ENCODE measurements at places on chromosomes 13 and 19.
A peak's percentile ranks its signal among the peaks of the same experiment; 100 is the strongest.

DNA sequence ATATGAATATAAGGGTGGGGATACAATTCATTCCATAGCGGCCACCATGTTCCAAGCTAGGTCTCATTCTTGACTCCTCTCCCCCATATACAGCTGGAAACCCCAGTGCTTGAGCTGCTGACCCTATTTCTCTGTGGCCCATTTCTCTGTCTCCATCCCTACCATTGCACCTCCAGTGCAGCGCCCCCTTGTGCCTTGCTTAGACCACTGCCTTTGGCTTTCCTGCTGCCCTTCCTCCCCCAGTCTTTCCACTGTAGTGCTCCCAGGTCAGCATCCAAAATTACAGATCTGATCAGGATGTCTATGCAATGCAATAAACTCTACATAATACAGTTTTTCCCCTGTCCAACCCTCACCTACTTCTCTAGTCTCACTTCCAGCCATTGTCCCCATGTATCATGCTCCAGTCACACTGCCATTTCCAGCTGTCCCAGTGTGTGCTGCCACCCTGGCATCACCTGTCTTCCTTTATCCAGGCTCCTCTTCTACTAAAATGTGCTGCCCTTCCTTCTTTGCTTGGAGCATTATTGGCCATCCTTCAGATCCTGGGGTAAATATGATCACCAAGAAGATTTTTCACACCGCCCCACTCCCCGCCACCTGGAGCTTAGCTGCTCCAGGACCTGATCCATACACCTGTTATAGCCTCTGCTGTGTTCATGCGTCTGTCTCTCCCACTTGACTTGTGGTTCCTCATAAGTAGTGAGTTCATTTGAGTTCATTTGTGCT is 199.4 kb upstream of the IPO5 start:
- no peak for DNase-seq

- DNase-seq, result peak; percentile 79
These were observed 744 bp upstream of the POU2F2 start for GRCh38 chr19:42132851-42133528.

- DNase-seq, result no peak
These were observed 40.5 kb downstream of the TEX26 start for GRCh38 chr13:30972888-30973377.

DNA sequence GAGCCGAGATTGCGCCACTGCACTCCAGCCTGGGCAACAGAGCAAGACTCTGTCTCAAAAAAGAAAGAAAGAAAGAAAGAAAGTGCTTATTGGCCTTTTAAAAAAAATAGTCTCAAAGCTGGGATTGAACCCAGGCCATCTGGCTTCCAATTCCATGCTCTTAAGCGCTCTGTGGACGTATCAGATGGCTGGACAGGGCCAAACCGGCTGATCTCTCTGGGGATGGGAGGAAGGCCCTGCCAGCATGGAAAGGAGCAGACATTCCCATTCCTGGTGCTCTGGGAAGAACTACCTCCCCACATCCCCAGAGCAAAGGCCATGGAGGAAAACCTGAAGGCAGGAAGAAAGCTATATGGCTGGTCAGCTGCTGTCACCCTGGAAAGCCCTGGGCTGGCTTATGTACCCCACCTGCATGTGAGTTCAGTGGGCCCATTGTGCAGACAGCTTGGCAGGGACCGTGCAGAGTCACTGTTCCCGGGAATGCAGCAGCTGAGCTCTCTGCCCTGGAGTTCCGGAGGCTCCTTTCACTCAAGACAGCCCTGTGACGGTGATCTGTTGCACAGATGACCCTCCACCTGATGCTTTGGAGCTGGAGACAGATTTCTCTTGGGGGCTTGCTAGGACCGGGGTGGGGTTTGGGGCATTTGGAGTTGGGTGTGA is 84.3 kb downstream of the SIPA1L3 start:
- DNase-seq, result no peak

- DNase-seq, result no peak
These were observed 403.4 kb downstream of the KLF5 start for GRCh38 chr13:73462241-73462640.

DNA sequence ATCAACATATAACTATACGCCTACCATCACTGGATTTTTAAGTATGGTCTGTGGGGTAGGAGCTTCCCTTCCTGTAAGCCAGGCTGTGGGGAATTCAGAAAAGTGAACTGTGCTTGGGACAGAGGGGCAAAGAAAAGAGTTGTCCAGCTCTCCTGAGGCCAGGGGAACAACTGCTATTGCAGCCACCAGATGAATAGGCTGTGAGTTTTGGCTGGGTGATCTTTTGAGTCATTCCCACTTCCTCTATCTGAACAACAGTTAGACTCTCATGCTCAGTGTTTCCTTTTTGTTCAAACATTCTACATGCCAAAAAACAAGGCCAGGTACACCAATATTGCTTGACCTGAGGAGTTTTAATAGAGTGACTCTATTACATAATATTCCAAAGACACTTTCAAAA is 426.2 kb upstream of the DACH1 start:
- no peak for DNase-seq

GRCh38 chr13:20332361-20333096 is 100.4 kb upstream of the GJB6 start:
- DNase-seq, result no peak

DNA sequence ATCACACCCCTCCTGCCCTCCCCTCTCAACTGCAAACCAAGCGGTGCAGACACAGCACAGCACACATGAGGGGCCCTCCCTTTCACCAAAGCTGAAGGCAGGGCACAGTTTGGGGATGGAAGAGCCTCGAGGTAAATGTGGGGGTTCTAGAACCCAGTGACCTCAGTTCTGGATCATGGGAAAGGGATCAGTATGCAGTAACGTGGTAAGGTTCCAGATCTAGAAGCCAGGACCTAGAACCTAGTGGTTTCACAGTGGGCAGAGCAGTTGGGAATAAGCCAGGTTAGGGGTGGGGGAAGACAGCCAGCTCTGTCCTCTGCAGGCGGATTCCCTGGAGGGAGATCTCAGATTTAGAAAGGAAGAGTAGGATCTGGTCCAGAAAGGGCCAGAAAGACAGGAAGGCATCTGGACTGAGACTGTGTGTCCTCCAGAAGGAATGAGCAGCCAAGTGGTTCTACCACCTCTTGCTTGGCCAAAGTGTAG is 3.1 kb downstream of the FTL start:
- DNase-seq, result no peak

- DNase-seq, result no peak
These were observed 165.9 kb downstream of the TEX29 start for GRCh38 chr13:111486331-111486730.

DNA sequence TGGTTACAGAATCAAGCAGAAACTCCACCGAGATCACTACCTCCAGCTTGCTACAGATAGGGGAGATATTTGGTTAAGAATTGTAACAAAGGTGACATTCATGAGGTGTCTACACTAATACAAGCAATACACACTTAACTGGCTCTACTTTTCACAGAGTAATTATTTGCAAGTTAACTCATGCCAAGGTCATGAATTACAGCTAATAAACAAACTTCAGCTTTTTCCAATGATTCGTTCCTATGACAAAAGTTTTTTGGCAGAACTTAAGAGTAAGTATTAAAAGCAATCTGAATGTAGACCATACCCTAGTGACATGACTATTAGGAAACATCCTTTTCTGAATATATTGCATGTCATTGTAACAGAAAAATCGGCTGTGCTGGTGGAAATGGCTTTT is 72.1 kb downstream of the LHFPL6 start:
- DNase-seq, result no peak

- no peak for DNase-seq
These were observed 26.2 kb downstream of the TMEM161A start for GRCh38 chr19:19111967-19112580.

DNA sequence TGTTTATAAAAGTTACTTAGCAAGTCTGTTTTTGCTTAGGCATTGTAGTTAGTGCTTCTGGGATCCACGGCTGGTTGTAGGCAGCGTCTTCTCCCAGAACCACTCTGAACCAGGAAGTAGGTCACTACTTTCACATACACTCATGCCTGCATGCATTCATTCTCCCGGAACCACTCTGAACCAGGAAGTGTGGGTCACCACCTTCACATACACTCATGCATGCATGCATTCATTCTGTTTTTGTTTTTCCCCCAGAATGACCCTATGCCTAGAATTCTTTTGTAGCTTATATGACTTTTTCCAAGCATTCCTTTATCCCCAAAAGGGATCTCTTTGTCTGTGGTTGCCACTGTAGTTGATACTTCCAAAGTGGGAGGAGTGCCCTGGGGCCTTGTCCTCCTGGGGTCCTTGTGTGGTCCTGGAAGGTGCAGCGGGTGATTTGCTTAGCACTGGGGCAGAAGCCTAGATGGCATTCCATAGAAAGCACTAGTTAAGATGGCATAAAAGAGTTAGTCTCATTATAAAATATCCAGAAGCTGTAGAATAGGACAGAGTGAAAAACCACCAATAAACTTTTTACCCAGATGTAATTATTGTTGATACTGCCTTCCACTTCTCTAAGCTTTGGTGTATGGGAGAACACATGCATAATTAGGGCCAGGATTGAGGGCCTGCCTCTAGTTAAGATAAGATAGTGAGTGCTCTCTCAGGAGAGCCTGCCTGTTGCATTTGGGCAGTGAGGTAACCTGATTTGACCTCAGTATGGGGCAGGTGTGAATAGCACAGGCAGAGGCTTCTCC is 68.6 kb upstream of the TEX29 start:
- DNase-seq, result no peak

- DNase-seq, result peak; percentile 78
These were observed 34.2 kb upstream of the PNMA8B start for GRCh38 chr19:46529622-46530451.

GRCh38 chr13:93726173-93726957 is 499.8 kb downstream of the GPC6 start:
- no peak for DNase-seq

DNA sequence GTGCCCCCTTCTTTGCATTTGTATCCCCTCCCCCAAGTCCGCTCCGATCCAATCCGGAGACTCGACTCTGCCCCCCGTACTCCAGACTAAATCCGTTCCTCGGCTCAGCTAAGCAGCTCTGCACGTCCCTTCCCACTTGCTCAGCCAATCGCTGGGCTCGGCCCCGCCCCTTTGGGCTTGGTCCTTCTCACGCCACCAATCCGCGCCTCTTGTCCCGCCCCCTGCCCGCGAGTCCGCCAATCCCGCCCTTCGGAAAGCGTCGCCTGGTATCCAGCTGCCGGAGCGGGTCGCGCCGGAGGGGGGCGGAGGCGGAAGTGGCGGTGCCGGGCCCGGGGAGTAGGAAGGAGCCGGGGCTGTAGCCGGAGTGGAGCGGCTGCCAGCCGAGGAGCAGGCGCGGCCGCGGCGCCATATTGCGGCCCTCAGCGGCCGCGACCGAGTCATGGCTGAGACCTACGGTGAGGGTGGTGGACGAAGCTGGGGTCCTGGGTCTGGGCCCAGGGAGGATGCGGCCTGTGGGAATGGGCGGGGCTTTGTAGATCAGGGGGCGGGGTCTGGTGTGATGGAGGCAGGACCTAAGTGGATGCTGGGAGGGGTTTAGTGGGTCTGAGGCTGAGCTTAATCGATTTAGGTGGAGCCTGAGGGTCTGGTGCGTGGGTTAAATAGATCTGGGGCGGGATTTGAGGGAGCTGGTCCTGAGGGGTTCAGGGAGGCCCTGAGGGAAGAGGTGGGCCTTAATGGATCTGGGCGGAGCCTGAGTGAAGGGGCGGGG is at the start of gene RAB4B:
RAB4B (plus strand) TSS at position 311 of the 769 bp plus-strand sequence; CDS start at position 440, 129 bp downstream.
- DNase-seq, result peak; percentile 100

DNA sequence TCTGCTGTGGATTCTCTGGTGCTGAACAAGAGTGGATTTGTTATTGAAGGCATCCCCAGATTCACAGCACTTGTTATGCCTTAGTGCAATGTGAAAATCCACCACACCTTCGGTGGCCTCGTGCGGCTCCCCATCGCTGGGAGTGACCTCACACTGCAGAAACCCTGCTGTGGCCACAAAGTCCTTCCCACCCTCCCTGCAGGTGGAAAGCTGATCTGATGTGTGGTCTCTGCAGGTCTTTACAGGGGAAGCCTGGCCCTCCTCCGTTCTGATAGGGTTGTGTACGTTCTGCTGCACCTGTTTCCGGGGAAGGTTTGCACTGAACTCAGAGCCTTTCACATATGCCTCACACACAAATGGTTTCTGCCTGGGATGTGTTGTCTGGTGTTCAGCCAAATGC is 5.0 kb downstream of the ZNF792 start:
- no peak for DNase-seq

DNA sequence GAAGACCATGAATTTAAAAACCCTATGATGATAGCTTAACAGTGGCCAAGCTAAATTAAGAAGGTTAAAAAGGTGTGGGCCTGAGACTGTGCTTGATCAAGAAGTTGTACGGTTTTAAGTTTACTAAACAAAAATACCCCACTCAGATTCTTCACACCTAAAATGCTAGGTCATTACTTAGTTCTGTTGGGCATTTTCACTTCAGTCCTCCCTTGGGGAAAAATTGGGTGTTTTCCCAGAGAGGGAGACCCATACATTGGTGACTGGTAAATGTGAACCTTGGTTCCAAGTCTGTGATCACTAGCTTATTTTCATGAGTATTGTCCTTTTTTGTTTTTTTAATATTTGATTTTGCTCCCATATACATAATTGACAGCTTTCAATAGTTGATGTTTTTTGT is 44.4 kb downstream of the MTUS2 start:
- DNase-seq, result no peak

DNA sequence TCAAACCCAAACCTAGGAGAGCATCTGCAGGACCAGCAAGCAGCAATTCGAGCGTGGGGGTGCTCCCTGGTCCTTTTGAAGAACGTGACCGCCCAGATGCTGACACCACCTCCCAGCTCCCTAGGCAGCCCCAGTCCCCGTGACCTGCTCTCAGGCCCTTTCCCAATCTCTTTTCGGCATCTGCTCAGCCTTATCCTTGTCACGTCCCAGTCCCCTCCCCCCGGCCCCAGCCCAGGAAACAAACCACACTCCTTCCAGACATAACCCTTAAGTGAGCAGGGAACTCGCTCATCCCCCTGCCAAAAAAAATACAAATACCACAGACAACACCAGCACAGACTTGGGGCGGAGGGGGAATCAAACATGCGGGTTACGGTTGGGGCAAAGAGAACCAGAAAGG is 3.3 kb downstream of the MLLT1 start:
- DNase-seq, result no peak

DNA sequence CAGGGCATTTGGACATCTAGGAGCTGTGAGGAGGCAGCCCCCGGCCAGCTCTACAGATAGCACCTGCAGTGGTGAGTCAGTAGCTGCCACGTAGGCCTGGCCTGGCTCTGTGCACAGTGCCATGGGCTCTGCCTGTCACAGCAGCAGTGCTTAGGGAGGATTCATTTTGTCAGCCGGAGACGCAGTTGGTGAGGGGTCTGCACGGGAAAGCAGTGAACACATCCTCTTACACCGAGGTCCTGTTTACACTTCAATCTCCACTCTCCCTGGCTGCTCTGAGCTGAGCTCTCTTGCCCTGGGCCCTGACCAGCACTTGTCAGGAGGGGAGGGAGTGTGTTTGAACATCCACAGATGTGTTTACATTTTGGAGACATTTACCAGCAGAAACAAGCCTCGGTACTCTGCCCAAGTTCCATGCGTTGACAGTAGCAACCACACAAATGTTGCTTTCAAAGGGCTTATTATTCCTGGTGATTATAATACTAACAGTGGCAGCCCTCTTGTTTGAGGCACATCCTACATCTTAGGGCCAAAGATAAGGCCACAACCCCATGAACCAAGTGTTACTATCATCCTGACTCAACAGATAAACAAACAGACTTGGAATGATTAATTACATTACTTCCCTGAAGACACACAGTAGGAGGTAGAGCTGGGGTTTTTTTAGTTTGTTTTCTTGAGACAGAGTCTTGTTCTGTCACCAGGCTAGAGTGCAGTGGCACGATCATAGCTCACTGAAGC is 148.9 kb downstream of the USP12 start:
- no peak for DNase-seq

Data from SW480 (cell line).